ENCODE measurements at places on chromosomes 4 and X.

DNA sequence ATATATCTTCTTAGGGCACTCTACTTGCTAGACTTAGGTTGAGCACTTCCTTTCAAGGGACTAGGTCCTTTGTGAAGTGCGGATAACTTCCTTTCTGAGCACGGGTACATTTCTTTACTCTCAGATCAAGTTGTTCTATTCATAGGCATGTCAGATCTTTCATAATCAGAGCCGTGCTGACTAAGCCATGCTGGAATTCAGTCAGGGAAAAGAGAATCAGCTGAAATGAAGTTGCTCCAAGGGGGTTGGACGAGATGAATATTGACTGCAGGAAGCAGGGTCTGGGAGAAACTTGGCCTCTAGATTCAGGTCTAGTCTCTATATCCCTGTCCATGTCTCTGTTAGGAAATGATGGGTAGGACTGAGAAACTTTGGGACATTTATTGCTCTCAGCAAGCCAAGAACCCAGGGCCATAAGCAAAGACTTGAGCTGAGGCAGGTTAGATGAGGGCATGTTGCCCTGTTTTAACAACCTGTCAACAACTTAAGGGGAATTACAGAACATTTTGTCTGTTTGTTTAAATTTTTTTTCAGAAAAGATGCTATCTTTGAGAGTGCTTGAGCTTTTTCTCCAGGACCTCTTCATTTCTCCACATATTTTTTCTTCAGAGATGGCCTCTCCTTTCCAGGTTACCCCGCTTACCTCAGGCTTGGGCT lies 28.3 kb downstream of the AREG start:
- H3K27ac ChIP-seq: no peak overlapping the region
- H3K27me3 ChIP-seq: peaks cover 11% of the 10 kb centered on the region
- H3K36me3 ChIP-seq: no peaks in the 10 kb centered on the region
- no peaks in the 10 kb centered on the region for H3K4me1 ChIP-seq

DNA sequence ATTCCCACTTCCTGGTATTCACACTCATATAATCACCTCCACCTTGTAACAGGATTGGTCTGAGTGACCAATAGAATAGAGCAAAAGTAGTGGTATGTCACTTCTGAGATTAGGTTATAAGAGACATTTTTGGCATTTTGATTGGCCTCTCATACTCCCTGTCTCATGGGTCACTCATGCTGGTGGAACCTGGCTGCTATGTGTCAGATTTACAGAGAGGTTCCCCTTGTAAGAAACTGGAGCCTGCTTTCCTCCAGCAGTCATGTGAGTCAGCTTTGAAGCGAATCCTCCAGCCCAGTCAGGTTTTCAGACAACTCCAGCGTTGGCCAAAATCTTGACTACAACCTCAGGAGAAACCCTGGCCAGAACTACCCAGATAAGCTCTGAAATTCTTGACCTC lies 2.6 kb upstream of the OTUD4 start:
- peaks cover 4% of the 10 kb centered on the region for H3K36me3 ChIP-seq
- peaks cover 19% of the 10 kb centered on the region for H3K4me1 ChIP-seq
- H3K4me3 ChIP-seq: no peak overlapping the region
- peaks cover 7% of the 10 kb centered on the region for H3K27me3 ChIP-seq
- H3K27ac ChIP-seq: no peak overlapping the region

GRCh38 chrX:115582616-115583495 lies 21.9 kb downstream of the PLS3 start:
- no peak for DNase-seq
- H3K4me3 ChIP-seq: no peak overlapping the region
- H3K27ac ChIP-seq: no peak overlapping the region

- no peak overlapping the region for H3K4me3 ChIP-seq
- H3K36me3 ChIP-seq: no peaks in the 10 kb centered on the region
- no peak overlapping the region for H3K27ac ChIP-seq
- H3K4me1 ChIP-seq: no peaks in the 10 kb centered on the region
These were observed 116.9 kb downstream of the EFNB1 start for GRCh38 chrX:68945603-68946228.
